Stimulated activated CD8-positive, alpha-beta memory T cell treated with anti-CD3 and anti-CD28 coated beads, Interleukin-15, amount 100 ng/mL, for 48 hours (primary cell): ENCODE measurements at places on chromosomes 2 and 18.

GRCh38 chr2:212361174-212361756, 177.3 kb downstream of the ERBB4 start:
- DNase-seq, result no peak

- no peak for DNase-seq
Observed at GRCh38 chr2:109344270-109344805, 215.3 kb downstream of the SH3RF3 start.

- DNase-seq, result no peak
Observed at GRCh38 chr18:8367217-8367988, 241.8 kb upstream of the RAB12 start.

- no peak for DNase-seq
Observed at GRCh38 chr2:217940261-217941220, 62.3 kb downstream of the TNS1 start.

- no peak for DNase-seq
Observed at GRCh38 chr2:7745369-7745768, 828.2 kb downstream of the RNF144A start.

DNA sequence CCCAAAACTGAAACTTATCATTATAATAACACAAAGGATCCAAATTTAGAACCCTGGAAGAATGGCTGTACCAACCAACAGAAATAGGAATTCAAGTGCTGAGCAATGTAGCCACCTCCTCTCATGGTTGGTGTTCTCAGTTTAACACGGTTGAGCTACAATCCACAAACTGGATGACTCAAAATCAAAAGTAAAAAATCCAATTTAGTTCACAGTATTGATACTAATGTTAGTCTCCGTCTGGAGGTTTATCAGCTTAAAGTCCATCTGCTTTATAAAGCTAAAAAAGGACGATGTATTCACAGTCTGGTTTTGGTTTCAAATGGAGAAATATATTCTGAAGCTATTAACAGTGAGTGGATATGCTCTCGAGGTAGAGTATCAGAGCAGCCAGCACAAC, 40.5 kb downstream of the CNTNAP5 start:
- no peak for DNase-seq

DNA sequence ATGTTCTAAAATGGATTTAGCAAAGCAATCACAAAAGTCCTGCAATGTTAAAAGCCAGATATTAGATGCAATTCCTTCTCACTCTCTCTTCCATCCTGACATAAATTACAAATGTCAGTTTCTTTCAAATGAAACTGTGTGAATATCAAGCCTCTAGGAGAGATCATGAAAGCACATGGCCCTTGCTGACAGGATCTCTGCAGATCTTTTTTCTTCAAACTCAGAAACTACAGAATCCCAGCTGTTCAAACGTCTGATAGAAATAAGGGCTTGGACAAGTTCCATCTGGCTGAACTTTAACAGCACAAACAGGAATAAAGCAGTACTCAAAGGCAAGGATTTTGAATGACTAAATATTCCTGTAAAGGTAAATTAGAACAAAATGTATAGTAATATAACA, 47.6 kb downstream of the PDE1A start:
- no peak for DNase-seq

DNA sequence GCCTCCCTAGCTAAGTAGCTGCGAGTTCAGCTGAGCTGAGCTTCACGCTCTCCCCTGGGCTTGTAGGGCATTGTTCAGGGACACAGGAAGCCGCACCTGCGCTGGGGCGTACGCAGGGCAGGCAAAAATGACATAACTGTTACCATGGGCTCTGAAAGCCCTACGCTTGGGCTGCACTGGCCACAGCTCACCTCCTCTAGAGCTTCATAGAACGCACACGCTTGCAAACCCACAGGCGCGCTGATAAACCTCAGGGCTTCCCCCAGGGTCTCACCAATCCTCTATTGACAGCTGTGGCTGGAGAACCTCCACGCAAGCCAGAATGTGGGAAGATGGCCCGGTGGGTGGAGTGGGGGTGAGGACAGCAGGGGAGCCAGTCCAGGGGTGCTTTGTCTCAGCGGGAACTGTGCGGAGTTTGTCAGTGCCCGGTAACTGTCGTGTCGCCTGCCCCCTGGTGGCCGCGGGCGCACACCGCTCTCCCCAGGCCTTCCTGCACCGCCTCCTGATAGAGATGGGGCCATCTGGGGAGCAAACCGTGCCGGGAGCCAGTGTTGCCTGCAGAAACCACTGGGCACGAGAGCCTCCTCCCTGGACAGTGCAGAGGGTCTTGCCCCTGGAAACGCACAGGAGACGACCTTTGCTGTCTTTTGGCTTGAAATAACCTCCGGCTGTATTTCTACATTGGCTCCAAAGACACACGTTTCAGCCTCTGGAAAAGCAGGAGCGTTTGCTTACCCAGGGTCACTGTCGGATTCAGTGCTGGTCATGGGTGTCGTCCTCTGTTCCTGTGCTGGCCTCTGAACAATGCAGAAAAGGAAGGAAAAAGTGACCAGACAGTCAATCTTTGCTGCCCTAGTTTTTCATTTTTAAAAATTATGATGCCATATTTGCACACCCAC, 17.0 kb upstream of the CIDEA start:
- DNase-seq, result peak; percentile 50

DNA sequence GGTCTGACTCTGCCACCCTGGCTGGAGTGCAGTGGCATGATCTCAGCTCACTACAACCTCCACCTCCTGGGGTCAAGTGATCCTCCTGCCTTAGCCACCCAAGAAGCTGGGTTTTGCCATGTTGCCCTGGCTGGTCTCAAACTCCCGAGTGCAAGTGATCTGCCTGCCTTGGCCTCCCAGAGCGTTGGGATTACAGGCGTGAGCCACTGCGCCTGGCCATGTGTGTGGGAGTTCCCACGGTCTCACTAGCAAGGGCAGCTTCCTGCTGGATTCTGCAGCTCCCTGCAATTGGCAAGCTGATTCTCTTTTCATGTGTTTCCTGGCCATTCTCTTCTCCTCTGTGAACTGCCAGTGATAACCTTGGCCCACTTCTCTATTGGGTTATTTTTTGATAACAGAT, 84.0 kb downstream of the USP40 start:
- no peak for DNase-seq

GRCh38 chr2:31265234-31265633, 31.3 kb downstream of the EHD3 start:
- DNase-seq, result no peak

DNA sequence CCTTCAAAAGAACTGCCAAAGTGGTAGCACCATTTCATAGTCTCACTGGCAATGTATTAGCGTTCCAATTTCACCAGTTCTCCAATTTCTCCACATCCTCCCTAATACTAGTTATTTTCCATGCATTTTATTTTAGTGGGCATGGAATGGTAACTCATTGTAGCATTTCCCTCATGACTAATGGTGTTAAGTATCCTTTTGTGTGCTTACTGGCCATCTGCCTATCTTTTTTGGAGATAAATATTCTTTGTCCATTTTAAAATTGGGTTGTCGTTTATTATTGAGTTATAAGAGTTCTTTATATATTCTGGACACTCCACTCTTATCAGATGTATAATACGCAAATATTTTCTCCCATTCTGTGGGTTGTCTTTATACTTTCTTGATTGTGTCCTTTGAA, 107.1 kb downstream of the THADA start:
- no peak for DNase-seq

DNA sequence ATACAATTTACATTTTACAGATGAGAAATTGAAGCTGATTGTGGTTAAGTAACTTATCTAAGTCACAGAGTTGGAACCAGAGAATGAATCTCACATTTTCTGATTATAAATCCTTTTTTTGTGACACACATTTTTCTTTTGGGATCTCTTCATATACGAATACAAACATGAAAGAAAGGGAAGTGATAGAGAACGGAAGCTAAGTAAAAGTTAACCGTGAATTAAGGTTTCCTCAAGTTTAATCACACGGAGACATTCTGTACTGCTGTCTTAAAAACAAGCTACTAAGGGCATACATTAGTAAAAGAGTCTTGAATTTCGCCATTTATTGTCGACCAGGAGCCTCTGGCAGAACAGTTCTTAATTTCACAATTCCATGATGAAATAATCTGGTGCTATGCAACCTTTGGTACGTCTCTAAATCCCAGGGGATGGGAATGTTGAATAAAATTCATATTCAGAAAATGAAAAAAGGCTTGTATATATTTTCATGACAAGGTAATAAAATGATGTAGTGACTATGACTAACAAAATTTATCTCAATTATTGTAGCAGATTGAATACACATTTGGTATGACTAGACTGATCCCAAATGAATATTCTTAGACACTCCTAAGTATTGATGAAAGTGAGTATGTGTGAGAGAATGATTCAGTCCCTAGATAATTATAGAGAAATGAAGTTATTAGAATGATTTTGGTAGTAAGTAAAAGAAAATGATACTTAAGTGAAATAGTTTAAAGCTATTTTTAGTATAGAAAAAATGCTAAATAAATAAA, 40.3 kb upstream of the ZSWIM2 start:
- DNase-seq, result no peak

DNA sequence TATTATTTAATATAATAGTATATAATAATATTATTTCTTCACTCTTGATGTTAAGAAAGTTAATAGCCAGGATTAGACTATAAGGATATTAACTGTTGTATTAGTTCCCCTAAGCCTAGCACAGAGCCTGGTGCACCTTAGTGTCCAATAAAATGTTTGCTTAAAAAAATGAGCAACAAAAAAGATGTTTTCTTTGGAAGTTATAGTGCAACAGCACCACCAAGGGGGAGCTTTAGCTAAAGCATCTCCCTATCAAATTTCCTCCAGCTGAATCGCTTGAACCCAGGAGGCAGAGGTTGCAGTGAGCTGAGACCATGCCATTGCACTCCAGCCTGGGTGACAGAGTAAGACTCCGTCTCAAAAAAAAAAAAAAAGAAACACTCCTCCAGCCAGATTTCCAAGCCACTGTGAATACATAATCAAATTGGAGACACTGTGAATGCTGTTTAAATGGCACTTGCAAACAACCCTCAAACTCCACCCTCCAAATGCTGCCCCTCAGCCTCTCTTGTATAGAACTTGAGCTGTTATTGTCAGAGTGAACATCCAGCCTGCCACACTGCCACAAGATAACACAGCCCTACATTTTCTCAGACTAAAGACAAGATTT, 221.9 kb downstream of the DYM start:
- DNase-seq, result no peak

GRCh38 chr2:229445019-229445418, 173.9 kb upstream of the PID1 start:
- no peak for DNase-seq

DNA sequence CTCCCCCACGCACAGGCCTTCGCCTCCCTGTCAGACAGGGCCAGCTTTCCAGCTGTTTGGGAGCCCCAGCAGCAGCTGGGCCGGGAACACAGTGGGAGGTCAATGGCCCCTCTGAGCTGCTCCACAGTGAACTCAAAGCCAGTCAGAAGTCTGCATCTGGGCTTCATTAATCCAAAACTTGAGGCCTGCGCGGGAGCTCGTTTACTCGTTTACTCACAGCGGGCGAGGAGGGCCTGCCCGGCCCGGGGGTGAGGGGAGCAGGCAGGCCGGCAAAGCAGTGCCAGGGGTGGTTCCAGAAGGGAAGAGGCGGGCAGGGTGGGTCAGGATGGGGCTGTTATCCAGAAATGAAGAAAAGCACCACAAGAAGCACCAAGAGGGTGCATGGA, 36.8 kb upstream of the SEMA4C start:
- no peak for DNase-seq

- DNase-seq, result peak; percentile 27
Observed at GRCh38 chr2:173075781-173076580, at the start of gene MAP3K20. TSS of gene MAP3K20 (plus strand) at chr2:173075846. CDS start at chr2:173091032, 15,186 bp downstream.

GRCh38 chr2:237916296-237916695, 50.5 kb upstream of the UBE2F start:
- DNase-seq, result no peak

GRCh38 chr2:189835855-189836558, 51.8 kb downstream of the PMS1 start:
- DNase-seq, result no peak

DNA sequence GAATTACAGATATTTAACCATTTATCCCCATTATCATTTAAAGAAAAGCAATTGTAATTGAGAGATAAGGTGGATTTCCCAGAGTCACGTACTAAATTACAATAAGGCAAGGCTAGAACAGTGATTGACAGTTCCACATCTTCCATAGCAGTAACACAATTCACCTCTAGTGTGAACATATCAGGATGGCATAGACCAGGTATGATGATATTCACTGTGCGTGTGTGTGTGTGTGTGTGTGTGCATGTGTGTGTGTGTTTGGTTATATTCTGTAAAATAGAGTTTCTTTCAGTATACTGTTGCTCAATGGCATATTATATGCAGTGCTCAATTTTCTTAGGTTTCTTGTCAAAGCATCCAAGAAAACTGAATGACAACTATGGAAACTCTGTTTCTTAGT, 1.7 kb downstream of the SCN2A start:
- DNase-seq, result no peak

DNA sequence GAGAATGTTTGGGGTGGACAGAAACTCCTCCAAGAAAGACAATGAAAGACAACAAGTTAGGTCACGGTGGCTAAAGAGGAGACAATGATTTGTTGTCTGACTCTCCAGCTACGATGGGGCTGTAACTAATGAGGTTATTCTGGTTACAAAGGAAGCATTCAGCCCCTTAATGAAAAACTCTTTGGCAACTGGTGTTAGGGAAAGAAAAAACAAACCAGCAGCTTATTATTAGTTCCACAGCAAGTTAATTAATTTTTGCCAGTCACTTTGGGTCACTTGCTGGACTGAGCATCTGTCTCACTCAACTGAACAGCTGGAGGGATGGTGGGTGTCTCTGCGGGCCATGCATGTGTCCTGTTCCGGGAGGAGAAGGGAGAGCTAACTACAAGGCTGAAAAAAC, 263.7 kb downstream of the ALK start:
- DNase-seq, result no peak

DNA sequence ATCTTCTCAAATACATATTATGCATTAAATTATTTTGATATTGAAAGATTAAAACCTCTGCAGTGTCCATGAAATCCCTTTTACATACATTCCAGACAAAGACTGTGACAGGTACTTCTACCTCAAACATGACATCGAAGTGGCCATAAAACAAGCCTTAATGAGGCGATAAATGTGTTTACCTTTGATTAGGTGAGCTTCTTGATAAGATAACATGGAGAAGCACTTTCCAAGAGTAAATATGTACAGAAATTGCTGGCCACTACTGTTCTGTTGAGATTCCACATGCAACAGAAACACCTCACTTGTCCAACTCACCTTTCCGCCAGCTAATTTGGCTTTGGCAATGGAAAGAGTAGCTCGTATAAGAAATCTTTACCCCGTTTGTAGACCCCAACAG, 55.2 kb downstream of the ZEB2 start:
- no peak for DNase-seq

DNA sequence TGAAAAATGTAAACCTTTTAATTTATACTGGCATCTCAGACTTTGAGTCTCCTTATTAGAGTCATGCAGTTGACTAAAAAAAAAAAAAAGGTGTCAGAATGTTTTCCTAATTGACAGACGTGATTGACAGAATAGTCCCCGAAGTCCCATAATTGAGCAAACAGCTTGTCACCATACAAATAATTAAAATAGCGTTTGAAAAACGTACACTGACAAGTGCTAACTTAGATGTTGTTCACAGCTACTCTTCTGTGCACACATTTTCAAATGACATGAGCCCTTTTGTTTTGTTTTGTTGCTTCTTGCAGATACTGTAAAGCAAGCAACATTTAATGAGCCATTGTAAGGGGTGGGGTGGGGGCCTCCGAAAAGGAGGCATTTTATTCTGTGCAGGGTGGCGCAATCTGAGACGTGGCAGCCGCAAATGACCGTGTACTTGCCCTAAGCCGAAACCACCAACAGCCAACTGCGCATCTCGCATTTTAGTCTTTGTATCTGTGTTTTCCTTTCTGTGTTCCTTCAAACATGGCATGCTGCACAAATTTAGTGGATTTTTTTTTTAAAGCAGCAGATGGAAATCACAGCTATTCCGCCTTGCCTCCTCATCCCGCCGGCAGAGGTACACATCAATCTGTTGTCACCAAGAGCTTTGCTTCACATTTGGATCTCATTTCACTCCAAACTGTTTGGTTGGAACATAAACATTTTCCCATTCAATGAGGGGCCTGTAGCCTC, 52.4 kb downstream of the LPIN1 start:
- DNase-seq, result no peak
